Naive thymus-derived CD4-positive, alpha-beta T cell (primary cell): ENCODE measurements at places on chromosomes 3 and 15. TPM values are rescaled to one million over a fixed set of nuclear protein-coding genes. Genes with fewer than 3 reads are reported as not detected.

Gene CLRN1
- total RNA-seq = not detected in 2 replicates

Gene CIDEC
- total RNA-seq = not detected

Gene NDUFAF3
- 107 and 110 TPM in 2 replicates for total RNA-seq

Gene IGF2BP2
- 1.4 TPM for total RNA-seq

Gene TGM4
- not detected for total RNA-seq

Gene CFAP20DC
- 1.1 and 1.2 TPM in 2 replicates for total RNA-seq

GRCh38 chr3:24492971-24493551 lies 1.6 kb downstream of the THRB start:
- DNase-seq = no peak

- peak; percentile 10 for DNase-seq
These were observed 4.1 kb upstream of the CLPX start for GRCh38 chr15:65189102-65189740.

DNA sequence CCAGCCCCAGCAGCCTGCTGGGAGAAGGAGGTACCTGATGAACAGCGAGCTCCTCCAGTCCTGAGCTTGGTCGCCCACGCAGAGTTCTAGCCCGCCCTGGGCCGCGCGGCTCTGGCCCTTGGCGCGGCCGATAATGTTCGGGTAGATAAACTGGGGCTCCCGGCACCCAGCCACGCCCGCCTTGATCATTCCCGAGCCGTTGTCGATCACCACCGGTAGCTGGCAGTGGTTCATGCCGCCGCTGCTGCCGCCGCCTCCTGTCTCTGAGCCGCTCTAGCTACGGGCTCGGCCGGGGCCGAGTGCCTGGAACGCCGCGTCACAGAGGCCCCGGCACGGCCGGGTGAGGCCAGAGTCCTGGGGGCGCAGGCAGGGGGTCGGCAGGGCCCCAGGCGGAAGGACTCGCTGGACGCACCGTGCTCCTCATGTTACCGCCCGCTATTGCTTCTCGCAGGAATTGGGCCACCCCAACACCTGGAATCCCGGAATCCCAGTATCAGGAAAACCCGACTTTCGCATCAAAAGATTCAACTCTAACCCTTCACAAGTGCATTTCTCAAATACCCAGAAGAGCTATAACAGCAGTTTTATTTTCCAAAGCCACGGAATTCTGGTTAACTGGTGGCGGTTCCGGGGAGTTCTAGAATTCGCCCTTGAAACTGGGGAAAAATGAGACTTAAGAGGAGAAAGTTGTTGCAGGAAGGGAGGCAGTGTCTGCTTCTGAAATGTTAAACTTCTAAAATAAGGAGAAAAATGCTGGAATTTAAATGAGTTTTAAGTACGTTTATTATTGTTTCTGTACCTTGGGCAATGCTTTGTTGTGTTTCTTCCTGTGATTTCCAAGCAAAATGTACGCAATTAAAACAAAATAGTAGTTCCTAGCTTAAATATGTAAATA lies at the start of gene ACTRT3:
ACTRT3 (minus strand) TSS at position 275 of the 895 bp plus-strand sequence; CDS start at position 234, 41 bp downstream.
- peak; percentile 37 for DNase-seq

DNA sequence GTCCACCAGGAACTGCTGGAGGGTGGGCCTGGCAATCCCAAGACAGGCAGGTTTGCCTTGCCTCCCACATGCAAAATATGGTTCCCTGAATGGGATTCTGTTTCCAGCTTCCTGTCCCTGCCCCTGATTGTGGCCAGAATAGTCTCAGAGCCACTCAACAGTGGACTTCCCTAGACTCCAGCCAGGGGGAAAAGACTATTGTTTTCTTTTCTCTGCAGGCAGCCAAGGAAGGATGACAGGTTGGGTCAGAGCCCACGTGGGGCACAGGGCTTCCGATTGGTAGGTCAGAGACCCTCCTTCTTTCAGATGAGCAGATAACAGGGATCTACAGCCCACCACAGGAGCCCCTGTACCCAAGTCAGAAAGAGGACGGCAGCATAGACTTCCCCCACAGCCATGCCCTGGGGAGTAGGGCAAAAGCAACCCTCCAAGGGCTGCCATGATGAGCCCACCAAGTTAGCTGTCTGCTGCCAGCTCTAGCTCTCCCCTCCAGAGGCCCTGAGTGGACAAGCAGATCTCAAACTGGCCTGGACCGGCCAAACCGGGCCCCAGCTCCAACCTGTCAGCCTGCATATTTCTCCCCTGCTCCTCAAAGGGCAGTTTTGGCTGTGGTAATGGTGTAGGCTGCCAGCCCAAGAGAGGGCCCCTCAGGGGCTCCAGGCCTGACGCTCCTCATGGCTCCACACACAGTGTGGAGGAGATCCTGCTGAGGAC lies 6.4 kb downstream of the TLR9 start:
- DNase-seq = no peak

DNA sequence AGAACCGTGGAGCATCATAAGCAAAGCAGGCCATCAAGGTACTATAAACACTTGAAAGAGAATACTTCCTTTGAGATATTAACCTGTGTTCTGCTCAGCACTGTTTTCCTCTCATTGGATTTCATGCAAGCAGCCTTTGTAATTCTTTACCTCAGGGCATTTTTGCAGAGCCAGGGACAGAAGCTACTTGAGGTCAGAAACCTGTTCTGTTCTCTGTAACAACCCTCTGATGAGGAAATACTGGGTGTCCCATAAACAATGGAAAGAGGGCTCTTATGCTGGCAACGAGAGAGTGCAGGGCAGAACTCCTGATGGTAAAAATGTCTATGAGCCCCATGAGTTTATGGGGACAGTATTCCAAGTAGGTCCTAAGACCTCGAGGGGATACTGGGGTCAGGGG lies 66.0 kb downstream of the DCLK3 start:
- no peak for DNase-seq

DNA sequence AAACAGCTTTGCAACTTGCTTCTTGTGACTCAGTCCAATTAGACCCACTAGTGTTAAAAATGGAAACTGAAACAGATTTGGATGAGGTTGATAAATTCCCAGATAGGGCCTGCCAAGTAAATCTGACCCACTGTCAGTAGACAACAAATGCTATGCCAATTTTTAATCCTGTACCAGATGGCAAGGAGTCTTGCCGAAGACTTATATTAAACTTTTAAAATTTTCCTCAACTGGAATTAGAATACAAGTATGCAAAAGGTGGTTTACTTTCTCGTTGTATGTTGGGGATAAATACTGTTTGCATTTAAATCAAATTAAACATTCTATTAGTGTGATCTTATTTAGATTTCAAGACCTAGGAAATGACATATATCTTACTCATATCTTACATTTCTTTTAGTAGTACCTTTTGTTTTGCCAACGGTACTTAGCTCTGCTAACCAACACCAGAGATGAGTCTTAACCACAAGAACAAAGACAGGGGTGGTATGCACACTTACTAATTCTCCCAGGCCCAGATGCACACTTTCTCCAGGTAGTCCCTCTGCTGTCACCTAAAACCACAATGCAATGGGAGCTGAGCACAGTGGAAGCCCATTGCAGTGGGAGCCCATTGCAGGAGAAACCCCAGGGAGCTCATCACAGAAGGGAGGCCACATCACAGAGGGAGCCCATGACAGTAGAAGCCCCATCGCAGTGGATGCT lies 77.8 kb downstream of the WWTR1 start:
- no peak for DNase-seq

DNA sequence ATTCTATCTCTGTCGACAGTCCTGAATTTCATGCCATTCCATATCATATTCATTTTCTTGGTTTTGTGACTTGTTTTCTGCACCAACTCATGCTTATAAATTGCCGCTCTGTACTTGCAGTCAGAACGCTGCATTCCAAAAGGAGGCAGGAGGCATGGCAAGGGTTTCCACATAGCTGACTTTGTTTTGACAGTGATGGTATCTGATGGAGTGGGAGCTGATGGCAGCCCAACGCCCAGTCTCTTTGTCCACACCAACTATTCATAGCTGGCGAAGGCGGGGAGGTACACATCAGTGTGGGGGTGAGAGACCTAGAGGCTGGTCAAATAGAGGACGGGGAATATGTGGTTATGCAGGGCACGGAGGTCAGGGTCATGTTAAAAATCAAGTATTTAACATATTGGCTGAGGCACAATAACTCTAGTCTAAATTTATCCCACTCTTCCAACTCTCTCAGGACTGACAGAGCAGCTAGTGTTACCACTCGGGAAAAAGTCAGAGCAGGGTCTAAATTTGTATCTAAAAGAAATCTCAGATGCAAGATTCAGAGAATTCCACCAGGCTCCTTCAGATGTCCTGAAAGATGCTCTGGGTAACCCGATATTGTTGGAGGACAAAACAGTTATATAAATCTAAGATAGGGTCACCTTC lies 67.8 kb upstream of the ATP13A3 start:
- DNase-seq = no peak

- DNase-seq = no peak
These were observed 298.3 kb upstream of the NR2E3 start for GRCh38 chr15:71511796-71512681.

- DNase-seq = no peak
These were observed 97.9 kb upstream of the EIF1B start for GRCh38 chr3:40211579-40211978.

DNA sequence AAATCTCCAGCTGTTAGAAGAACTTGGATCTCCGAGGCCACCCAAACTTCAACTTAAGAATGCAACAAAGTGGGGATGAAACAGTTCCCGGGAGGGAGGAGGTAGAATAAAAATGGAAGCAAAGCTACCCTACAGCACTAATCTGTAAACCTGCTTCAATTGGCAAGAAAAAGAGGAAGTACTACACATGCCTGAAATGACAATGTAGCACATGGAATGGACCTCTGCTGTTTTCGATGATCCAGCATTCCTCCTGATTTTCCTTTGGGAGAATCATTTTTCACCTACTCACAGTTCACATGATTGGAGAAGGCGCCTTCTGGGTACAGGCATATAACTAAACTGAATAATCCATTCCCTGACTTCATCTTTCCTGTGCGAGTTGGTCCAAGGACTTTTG lies 1081.5 kb downstream of the FHIT start:
- no peak for DNase-seq

GRCh38 chr15:33146051-33146450 lies 48.5 kb downstream of the FMN1 start:
- DNase-seq = no peak

DNA sequence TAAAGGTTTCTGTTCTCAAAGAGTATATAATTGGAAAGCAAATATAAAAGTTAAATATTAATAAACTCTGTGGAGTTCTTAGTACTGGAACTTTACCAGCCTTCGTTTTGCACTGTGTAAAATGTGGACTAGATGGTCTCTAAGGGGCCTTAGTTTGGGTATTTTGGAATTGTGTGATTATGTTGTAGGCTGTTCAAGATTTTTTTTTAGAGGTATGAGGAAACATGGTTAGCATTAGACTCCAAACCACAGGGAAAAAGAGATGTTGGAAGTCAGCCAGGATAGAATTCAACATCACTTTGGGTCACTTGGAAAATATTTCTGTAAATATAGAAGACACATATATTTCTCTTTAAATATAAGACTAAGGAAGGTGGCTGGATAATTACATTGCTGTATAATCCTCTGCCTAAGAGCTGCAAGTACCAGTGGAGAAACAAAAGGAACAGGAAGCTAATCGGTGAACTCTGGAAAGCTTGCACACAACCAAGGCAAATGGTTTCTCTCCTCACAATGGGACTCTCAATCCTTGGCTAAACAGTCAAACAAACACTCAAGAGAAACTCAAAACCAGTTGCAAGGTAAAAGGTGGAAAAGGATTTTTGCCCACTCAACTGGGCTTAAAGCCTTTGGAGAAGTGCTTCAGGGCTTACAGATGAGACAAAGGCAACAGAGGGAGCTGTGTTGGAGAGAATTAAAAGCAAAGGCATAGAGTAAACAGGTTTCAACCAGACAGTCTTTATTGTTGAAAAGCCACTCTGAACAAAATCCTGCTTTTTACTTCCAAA lies 141.7 kb downstream of the NR1D2 start:
- DNase-seq = no peak

- no peak for DNase-seq
These were observed 466.3 kb downstream of the NAALADL2 start for GRCh38 chr3:175325440-175325839.

DNA sequence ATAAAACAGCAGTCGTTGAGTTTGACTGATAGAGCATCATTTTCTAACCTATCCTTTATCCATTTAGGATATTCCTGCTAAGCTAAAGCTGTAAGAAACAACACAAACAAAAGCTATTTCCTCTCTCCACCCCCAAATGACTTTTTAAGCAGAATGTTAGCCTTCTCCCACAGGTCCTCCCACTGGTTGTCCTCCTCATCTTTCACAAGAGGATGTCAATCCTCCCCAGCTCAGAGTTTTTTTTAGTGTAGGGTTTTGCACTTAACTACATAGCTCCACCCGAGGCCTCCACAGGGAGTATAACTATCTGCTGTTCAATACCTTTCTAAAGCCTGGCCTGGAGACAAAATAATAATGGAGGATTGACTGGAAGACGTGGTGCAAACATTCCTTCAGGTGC lies 7.8 kb downstream of the SETMAR start:
- DNase-seq = no peak
